Activated naive CD8-positive, alpha-beta T cell treated with anti-CD3 and anti-CD28 coated beads, Interleukin-2, amount 10 ng/mL, durations not matched to agents 7 days and 5 days (primary cell): ENCODE measurements at places on chromosomes 5 and 9. TPM values are rescaled to one million over a fixed set of nuclear protein-coding genes. Genes with fewer than 3 reads are reported as not detected.

DNA sequence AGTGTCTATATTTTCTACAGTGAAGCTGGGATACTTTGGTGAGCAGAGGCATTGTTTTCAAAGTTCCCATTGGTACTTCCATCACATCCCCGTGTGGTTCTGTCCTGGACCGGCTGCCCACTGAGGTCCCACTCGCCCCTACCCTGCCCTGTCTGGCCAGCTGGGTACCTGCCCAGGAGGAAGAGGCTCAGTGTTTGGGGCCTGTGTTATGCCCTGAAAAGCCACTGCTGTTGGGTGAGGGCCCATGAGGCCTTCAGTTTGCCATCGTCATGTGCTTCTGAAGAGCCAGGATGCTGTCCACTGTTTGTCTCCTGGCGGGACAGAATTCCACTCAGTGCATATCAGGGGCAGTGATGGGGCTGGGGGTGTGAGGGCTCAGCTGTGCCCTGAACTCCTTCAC lies 2.6 kb upstream of the CEP72 start:
- peaks cover 9% of the 10 kb centered on the region for H3K36me3 ChIP-seq
- H3K27me3 ChIP-seq, result peaks cover 8% of the 10 kb centered on the region
- DNase-seq, result no peak
- H3K27ac ChIP-seq, result no peak overlapping the region
- H3K4me1 ChIP-seq, result peaks cover 25% of the 10 kb centered on the region
- no peak overlapping the region for H3K4me3 ChIP-seq

- H3K4me3 ChIP-seq, result no peak overlapping the region
- H3K36me3 ChIP-seq, result no peaks in the 10 kb centered on the region
- no peak overlapping the region for H3K27ac ChIP-seq
- H3K27me3 ChIP-seq, result peaks cover 1% of the 10 kb centered on the region
- H3K4me1 ChIP-seq, result no peaks in the 10 kb centered on the region
- DNase-seq, result no peak
These were observed 232.9 kb downstream of the GOLPH3 start for GRCh38 chr5:31941151-31941755.

The HRCT1 gene
- total RNA-seq, result not detected

DNA sequence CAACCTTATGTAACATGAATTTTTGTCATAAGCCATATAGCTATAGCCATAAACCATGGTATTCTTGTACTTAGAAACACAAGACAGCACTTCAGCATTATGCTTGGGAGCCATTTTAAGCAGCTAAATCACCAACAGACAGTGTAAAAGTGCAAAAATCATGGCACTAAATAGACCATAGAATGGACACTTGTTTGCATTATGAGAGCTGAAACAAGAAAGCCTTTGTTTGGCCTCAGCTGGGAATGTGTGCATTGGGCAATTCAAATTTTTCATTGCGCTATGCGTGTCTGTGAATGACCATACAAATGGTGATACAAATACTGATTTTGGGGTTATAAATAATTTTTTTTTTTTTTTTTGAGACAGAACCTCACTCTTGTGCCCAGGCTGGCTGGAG lies 23.7 kb downstream of the KDM4C start:
- H3K27me3 ChIP-seq, result no peaks in the 10 kb centered on the region
- DNase-seq, result no peak
- H3K36me3 ChIP-seq, result peaks cover 13% of the 10 kb centered on the region
- no peak overlapping the region for H3K27ac ChIP-seq
- H3K4me3 ChIP-seq, result no peak overlapping the region

DNA sequence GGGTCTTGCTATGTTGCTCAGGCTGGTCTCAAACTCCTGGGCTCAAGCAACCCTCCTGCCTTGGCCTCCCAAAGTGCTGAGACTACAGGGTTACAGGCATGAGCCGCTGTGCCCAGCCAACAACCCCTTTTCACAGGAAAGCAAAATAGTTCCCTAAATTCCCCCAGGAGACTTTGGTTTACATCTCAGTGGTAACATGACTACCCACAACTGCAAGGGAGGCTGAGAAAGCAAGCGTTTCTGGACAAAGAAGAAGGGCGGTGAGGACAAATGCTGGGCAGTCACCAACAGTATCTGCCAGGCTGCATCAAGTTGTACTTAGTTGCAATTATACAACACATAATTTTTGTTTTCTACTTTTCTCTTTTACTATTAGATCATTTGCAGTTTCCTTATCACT lies 7.4 kb upstream of the ADGRD2 start:
- no peak overlapping the region for H3K27ac ChIP-seq

DNA sequence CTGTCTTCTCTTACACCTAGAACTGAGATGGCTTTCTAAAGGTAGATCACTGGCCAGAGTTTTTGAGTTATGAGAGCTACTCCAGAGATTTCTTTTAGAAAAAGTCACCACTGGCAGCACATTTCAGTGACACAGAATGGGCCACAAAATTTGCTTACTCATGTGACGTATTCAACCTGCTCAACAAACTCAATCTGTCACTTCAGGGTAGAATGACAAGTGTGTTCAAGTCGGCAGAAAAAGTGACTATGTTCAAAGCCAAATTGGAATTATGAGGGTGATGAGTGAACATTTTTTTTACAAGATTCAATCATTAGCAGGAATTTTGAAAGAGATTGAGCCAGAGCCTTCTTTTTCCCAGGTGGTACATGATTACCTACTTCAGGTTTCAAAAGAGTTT lies 46.5 kb downstream of the TAF11L14 start:
- H3K27ac ChIP-seq, result no peak overlapping the region
- no peak overlapping the region for H3K4me3 ChIP-seq
- no peaks in the 10 kb centered on the region for H3K36me3 ChIP-seq
- no peaks in the 10 kb centered on the region for H3K27me3 ChIP-seq

- H3K27me3 ChIP-seq, result no peaks in the 10 kb centered on the region
- DNase-seq, result no peak
- H3K4me3 ChIP-seq, result no peak overlapping the region
- H3K4me1 ChIP-seq, result peaks cover 1% of the 10 kb centered on the region
- H3K36me3 ChIP-seq, result no peaks in the 10 kb centered on the region
These were observed 57.4 kb upstream of the ECM2 start for GRCh38 chr9:92592946-92593861.

The NREP gene
- 19.6 TPM for total RNA-seq

The TAF1L gene
- 0.06 TPM for total RNA-seq

The PTGES gene
- total RNA-seq, result not detected
